Forelimb muscle (tissue), 1 donor: ENCODE measurements at places on chromosomes 16 and 17.
A peak's percentile ranks its signal among the peaks of the same experiment; 100 is the strongest.

DNA sequence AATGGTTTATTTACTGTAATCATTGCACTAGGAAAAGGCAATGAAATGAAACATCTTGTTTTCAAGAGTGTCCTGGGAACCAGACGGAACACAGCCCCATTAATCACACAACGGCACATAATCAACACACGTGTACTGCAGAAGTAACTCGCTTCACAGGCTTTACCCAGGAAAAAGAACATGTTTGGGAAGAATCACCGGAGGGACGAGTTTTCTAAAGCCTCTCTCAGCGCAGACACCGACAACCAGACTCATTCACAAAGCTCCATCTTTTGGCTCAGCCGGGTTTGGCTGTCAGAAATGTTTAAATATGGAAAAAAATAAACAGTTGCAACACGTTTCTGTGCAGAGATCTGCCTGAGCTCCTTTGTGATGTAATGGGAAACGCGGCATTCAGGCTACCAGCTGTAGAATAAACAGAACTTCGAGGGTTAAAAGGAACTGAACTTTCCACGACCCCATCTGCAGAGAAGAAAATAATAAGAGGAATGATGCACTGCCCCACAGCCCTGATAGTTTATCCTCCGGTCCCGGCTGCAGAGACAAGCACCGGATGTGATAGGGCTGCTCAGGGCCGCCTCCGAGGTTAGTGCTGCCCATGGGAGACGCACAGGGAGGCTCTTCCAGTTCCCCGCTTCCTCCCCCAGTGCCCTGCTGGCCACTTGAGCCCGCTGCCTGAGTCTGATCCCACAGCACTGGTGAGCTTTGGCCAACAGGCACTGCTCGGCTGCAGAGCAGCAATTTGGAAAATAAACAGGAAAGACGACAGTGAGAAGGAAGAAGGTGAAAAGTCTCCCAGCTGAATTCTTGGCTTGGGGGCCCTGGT, 119.8 kb downstream of the HIC1 start:
- peak; percentile 73 for DNase-seq

GRCh38 chr16:67594956-67595355, 32.6 kb downstream of the CTCF start:
- no peak for DNase-seq

DNA sequence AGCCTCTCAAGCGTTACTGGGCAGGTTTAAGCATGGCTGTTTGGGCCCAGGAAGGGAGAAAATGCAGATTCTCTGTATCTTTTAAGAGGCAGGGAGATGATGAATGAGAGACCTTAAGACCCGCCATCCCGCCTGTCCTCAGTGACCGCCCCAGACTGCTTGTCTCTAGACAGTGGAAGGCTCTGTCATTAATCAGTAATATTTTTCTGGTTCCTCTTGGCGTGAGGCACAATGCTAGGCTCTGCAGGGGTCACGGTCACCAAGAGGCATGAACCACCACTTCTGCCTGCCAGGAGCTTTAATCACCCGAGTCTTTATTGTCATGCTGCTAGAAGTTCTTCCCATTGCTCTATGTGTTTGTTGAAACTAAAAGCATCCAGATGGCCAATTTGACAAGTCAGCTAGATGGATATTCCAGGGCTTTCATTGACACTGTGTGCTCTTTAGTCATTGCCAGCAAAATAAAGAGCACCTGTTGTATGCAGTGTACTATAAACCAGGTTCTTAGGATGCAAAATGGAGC, 3.2 kb downstream of the SLC6A2 start:
- no peak for DNase-seq

- DNase-seq: no peak
Measured at GRCh38 chr17:61393550-61393903, 6.1 kb upstream of the TBX2 start.

DNA sequence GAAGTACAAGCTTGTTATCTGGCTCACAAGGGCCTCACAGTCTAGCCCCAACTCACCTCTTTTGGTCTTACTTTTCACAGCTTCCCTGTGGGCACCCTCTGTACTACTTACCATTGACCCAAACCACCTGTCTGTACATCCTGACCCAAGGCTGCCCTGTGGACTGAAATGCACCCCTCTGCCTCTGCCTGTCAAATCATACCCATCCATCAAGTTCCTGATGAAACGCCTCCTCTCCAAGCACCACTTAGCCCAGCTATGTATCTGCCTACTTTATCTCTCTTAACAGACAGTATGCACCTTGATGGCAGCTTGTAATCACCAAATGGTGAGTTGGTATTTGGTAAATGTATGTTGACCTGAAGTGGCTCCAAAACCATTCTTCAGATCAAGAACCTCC, 7.5 kb upstream of the MAP3K14 start:
- no peak for DNase-seq

- peak; percentile 20 for DNase-seq
Measured at GRCh38 chr17:58666858-58667267, 25.0 kb downstream of the TEX14 start.
